ENCODE measurements at places on chromosomes 4 and X.
A peak's percentile ranks its signal among the peaks of the same experiment; 100 is the strongest.

DNA sequence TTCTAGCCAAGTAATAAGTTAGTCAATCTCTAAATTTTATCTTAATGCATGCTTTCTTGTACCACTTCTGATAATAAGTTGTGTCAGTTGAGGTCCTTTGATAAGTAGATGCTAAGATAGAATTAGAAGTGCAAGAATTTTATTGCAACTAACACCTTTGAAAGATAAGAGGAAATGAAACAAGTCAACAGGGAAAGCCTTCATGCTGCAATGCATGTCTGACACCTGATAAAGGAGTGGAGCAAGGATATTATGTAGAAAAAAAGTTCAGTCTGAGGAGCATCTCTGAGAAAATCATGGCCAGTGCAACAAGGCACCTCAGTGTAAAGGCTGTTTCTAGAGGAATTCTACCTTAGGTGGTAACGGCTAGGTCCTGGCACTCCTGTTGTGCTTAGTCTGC is 210.7 kb upstream of the PPP1R2C start:
- no peak for DNase-seq

DNA sequence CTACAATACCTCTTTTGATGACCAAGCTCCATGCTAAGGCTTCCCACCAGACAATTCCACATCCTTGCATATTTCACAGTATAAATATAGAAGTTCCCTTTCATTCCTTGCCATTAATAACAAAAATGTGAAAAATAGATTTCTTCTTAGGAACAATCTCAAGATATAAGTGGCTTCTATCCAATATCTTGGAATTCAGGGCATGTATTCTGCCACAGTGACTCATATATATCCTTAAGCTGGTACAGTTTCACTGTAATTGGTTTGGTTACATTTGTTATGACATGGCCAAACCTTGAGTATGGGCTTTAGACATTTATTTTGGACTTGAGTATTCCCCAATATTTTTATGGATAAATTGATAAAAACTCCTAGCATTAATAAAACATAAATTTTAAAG is 181.7 kb upstream of the DDX53 start:
- DNase-seq = no peak

DNA sequence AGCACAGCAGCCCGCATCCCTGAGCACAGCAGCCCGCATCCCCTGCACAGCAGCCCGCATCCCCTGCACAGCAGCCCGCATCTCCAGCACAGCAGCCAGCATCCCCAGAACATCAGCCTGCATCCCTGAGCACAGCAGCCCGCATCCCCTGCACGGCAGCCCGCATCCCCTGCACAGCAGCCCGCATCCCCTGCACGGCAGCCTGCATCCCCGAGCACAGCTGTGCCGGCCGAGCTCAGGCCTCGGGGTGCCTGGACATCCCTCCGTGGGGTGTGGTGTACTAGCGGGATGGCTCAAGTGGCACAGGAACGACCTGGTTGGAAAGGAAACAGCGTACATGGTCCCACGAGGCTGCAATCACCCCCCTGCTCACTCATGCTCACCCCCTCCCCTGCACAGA is 26.8 kb downstream of the ABLIM2 start:
- DNase-seq = no peak

DNA sequence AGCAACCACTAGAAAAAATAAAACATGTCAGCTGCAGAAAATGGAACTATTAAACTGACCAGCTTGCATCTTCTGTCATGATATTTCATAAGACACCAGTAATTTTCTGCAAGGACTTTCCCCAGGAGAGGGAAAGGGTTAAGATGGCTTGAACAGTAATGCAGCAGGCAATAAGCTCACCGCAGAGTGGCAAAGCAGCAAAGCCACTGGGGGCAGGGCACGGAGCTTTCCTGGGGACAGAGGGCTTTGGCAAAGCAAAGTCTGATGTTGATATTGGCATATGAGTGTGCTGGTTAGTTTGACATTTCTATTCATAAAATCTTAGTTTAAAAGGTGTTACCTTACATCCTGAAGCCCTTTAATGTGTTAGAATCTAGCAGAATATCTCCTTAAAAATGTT is 55.1 kb upstream of the NAP1L5 start:
- no peak for DNase-seq

- no peak for DNase-seq
These were observed 529.4 kb upstream of the ATOH1 start for GRCh38 chr4:93299118-93299517.

DNA sequence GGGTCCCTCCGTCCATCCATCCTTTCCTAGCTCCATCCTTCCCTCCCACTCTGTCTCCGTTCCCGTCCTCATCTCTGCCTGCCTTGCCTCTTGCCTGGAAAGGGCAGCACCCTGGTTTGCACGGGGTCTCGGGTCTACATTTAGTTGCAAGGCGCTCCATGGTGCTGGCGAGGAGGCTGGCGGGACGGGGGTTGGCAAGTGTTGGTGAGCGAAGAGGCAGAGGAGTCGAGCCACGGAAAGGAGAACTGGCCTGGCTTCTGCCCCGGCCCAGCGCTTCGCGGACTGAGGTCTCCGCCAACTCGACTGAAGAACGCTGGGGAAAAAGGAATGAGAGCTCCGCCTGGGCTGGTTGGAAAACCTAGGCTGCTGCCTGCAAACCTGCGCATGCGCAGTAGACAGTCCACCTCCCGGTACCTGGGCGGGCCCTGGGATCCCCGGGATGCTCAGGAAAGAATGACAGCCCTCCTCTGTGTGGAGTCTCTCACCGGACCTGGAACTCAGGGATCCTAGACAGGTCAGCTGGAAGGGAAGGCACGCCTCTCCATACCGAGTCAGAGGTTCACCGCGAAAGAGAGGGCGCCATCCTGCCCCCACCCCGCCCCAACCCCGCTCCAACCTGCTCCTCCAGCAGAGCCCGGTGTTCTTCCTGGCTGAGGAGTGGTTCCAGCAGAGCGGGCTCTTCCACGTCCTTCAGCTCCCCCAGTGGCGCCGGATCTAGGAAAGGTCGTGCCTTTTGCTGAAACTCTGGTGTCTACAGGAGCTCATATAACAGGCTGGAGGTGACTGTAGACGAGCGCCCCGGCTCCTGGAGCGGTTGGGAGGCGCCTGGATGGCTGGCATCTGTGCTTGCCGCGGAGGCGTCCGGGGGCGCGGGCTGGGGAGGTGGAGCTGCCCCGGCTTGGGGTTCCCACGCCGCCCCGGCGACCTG is 6.0 kb downstream of the FRG2 start:
- DNase-seq = no peak

- DNase-seq = no peak
These were observed 190.6 kb upstream of the LNX1 start for GRCh38 chr4:53781629-53782457.

DNA sequence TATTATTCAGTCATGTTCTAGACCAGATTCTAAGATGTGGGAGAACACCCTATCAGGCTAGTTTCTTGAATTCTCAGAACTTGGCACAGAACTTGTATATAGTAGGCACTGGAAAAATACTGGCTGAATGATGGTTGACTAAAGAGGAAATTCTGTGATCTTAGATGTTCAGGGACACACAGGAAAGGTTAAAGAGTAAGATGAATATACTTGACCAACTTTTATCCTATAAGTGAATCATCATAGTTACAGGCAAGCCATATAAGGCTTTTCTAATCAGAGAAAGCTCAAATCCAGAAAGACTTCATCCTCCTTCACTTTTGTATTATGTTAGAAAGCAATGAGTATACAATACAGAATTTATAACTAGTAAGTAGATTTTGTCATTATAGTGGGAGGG is 53.8 kb downstream of the SEPTIN11 start:
- DNase-seq = no peak

- DNase-seq = no peak
These were observed 485.2 kb downstream of the GABRG1 start for GRCh38 chr4:45638641-45639040.

DNA sequence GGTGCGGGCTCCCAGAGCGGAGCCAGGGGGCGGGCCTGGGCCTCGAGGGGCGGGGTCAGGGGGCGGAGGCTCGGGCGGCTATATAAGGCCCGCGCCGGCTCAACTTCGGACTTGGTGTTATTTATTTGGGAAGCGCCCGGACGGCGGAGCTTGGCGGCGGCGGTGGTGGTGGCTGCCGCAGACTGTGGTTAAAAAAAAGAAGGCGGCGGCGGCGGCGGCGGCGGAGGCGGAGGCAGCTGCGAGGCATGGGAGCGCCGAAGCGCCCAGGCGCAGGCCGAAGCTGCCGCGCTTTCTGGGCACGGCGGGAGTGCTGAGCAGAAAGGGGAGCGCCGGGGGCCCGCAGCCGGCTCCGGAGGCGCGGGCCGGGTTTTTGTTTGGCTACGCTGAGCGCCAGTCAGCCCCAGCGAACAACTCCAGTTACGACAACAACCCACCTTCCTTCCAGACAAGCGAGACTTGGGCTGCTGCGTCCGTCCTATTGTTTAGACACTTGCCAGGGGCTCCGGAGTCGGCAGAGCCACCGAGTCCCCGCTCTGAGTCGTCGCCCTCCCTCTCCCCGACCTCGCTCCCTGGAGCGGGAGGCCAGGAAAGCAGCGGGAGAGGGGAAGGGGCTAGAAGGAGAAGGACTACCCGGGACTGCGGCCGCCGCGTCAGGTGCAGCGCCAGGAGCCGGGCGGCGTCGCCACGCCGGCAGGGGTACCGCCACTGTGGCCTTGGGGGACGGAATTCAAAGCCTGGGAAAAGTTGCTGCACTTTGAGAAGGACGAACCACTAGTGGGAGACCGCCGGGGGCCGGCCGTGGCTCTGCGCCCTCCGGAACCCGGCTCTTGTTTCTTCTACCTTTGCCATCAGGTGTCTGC is at the start of gene SLIT2:
TSS of gene SLIT2 (plus strand) at position 110 of the 860 bp plus-strand sequence. CDS start 1,911 bp downstream, outside the sequence.
- no peak for DNase-seq

DNA sequence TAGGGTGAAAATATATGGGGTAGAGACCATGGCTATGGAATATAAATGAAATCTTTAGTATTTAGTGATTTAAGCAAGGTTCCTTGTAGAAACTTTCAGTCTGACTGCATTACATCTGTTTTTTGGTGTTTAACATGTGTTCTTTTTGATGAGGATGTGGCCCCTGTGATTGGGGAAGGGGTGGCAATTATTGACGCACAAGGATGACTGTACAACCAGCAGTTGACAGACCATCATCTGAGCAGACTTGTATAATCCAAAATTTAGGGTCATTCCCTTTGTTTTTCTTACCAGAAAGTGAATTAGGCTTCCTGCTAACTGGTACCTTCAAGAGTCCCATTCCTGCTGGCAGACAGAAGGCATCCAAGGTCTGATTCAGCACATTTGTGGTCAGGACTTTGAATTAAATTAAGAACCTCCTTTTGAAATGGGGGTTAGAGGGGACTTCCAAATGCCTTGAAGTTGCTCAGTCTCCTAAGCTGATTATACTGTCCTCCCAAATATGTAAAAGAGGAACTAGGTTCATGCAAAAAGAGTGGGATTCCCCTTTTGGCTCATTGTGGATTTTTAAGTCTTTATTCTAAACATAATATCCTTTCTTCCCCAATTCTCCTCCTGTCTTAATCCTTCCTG is 112.4 kb upstream of the CXCL13 start:
- no peak for DNase-seq

DNA sequence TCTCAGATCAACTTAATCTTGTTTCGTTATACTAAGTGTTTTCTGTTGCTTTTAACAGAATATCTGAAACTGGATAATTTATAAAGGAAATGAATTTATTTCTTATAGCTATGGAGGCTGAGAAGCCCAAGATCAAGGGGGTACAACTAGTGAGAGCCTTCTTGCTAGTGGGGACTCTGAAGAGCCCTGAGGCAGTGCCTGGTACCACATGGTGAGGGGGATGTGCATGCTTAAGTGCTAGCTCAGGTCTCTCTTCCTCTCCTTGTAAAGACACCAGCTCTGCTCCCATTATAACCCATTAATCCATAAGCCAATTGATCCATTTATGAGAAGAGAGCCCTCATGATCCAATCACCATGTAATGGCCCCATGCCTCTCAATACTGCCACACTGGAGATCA is 17.9 kb downstream of the COX18 start:
- DNase-seq = no peak

GRCh38 chr4:143354990-143355389 is 18.3 kb downstream of the GAB1 start:
- no peak for DNase-seq

DNA sequence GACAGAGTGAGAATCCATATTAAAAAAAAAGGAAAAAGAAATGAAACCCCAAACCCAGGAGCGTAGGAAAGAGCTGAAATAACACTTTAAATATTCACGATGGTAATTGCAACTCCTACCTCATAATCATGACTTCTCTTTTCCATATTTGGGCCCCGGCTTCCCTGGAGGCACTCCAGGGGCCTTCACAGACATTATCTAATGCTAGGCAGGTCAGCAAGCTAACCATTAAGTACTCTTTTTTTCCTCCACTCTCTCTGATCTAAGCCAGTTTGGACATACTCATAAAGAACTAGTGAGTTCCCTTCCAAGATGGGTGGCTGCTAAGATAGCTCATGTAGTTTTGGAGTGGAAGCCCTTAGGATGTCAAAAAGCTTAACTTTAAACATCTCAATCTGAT is 83.2 kb downstream of the SH3KBP1 start:
- DNase-seq = no peak

- no peak for DNase-seq
These were observed 236.7 kb downstream of the ASMT start for GRCh38 chrX:1851527-1851926.

GRCh38 chrX:40727093-40727492 is 8.2 kb downstream of the MED14 start:
- DNase-seq = no peak

DNA sequence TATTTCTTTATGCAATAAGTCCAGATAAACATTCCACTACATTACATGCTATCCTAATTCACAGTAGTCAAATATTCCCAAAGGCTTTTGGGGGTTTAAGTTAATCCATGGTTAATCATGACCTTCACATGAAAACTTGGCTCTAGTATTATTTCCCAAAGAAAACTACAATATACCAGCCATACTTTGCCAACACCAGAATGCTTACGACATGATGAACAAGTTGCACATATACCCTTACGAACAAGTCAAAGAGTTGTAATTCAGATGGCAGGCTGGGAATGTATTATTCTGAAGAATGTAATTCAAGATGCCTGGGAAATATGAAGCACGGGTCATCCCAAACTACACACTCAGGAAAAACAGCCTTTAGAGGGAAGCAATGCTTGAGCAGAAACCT is 499.6 kb downstream of the PPARGC1A start:
- no peak for DNase-seq

- DNase-seq = peak; percentile 49
These were observed 46.5 kb upstream of the RELL1 start for GRCh38 chr4:37732526-37733186.

Measured in T-helper 2 cell (primary cell).